NCI-H748 treated with DMSO at 0.1 percent for 48 hours (cell line): ENCODE measurements at places on chromosomes 6 and 20.

DNA sequence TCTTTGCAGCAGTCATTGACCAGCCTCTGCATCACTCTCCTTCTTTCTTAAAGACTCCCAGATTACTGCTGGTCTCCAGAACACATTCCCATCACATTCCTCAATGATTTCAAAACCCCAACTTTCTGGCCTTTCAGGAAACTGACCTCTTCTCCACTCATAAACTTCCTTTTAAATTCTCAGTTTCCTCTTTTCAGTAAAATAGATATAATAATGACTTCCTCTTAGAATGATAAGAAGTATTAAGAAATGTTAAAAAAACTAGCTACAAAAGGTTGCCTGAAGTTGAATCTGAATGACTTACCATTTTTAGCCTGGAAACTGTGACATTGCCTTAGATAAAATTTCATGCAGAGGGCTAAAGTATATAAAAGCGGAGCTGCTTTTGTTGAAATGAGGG lies 239.3 kb downstream of the OGFRL1 start:
- no peak for DNase-seq

- DNase-seq = no peak
These were observed 290.4 kb upstream of the HSF2 start for GRCh38 chr6:122109075-122109474.

- no peak for DNase-seq
These were observed 8.5 kb upstream of the PTCRA start for GRCh38 chr6:42907336-42907735.

- no peak for DNase-seq
These were observed 172.2 kb downstream of the ARID1B start for GRCh38 chr6:156949376-156949775.

DNA sequence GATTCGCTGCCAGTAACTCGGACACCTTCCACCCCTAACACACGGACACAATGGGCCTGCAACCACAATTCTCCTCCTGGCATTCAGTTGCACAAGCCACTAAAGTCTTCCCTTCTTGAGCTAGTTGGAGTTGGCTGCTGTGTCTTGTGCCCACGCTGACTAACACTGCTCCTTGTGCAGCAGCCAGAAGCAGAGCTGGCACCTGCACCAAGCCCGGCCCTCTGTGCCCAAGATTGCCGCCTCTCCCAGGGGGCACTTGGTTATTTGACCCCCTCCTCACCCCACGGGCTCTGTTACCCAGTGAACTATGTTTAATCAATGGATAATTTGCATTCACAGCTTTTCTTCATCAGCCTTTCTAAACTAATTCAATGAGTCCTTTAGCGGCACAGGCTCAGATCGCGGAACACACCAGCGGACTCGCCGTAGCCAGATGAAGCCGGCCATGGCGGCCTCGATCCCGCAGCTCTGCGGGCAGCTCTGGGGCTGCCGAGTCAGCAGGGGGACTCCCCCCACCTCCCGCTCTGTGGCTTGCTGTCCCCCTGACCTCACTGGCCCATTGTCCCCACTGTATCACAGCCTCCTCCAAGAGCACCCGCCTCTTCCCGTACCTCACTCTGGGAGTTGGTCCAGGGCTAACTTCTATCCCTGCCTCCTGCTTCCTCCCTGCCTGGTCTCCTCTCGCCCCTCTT lies 94.8 kb upstream of the AFDN start:
- no peak for DNase-seq

GRCh38 chr6:8556370-8557013 lies 121.1 kb upstream of the SLC35B3 start:
- peak; percentile 94 for DNase-seq

GRCh38 chr6:116866281-116866871 lies 10.7 kb upstream of the RFX6 start:
- no peak for DNase-seq

GRCh38 chr20:48242623-48243022 lies 457.3 kb upstream of the SULF2 start:
- DNase-seq = no peak
